ENCODE measurements at places on chromosomes 2 and 18. TPM values are rescaled to one million over a fixed set of nuclear protein-coding genes. Genes with fewer than 3 reads are reported as not detected.

The TUBA3E gene
- not detected for total RNA-seq

The TNFRSF11A gene
- total RNA-seq: 8.3 TPM

The AMER3 gene
- not detected for total RNA-seq

The DPYSL5 gene
- total RNA-seq: 4.0 TPM

The RUFY4 gene
- total RNA-seq: not detected

The HOXD10 gene
- 7.4 TPM for total RNA-seq

The DLX1 gene
- 4.3 TPM for total RNA-seq

The TEX44 gene
- total RNA-seq: not detected

The RESP18 gene
- total RNA-seq: not detected

The RTP5 gene
- not detected for total RNA-seq

The UGT1A5 gene
- not detected for total RNA-seq

The DGKD gene
- 104 TPM for total RNA-seq

The MTX2 gene
- total RNA-seq: 43.8 TPM

The TRAF3IP1 gene
- 12.2 TPM for total RNA-seq

The IRS1 gene
- 13.8 TPM for total RNA-seq

The CXCR2 gene
- not detected for total RNA-seq

The IL36A gene
- not detected for total RNA-seq

The TRIM43 gene
- total RNA-seq: not detected

The REG3G gene
- not detected for total RNA-seq

The NOSTRIN gene
- total RNA-seq: 2.0 TPM

The ABCG5 gene
- not detected for total RNA-seq

The MOB1A gene
- 86.2 TPM for total RNA-seq

The NEU2 gene
- total RNA-seq: not detected

The STAT4 gene
- 3.4 TPM for total RNA-seq

The FAM110C gene
- 0.06 TPM for total RNA-seq

The SCN2A gene
- not detected for total RNA-seq

The GRHL1 gene
- 1.2 TPM for total RNA-seq

The OSBPL6 gene
- 5.7 TPM for total RNA-seq

The STRN gene
- 10.8 TPM for total RNA-seq

The TMEM185B gene
- 41.1 TPM for total RNA-seq

The ATP5F1A gene
- 302 TPM for total RNA-seq

The UGT1A3 gene
- total RNA-seq: 0.13 TPM

The FEV gene
- not detected for total RNA-seq

The NEB gene
- total RNA-seq: 0.17 TPM

The FNDC4 gene
- 3.9 TPM for total RNA-seq

The MPP4 gene
- total RNA-seq: not detected

The CFAP65 gene
- 0.32 TPM for total RNA-seq

The LRATD1 gene
- total RNA-seq: not detected

The ABCB11 gene
- total RNA-seq: not detected

Data from A549 treated with RU486 at 1 μM for 4 hours (cell line).